ENCODE measurements at places on chromosomes 6 and 20. TPM values are rescaled to one million over a fixed set of nuclear protein-coding genes. Genes with fewer than 3 reads are reported as not detected.

DNA sequence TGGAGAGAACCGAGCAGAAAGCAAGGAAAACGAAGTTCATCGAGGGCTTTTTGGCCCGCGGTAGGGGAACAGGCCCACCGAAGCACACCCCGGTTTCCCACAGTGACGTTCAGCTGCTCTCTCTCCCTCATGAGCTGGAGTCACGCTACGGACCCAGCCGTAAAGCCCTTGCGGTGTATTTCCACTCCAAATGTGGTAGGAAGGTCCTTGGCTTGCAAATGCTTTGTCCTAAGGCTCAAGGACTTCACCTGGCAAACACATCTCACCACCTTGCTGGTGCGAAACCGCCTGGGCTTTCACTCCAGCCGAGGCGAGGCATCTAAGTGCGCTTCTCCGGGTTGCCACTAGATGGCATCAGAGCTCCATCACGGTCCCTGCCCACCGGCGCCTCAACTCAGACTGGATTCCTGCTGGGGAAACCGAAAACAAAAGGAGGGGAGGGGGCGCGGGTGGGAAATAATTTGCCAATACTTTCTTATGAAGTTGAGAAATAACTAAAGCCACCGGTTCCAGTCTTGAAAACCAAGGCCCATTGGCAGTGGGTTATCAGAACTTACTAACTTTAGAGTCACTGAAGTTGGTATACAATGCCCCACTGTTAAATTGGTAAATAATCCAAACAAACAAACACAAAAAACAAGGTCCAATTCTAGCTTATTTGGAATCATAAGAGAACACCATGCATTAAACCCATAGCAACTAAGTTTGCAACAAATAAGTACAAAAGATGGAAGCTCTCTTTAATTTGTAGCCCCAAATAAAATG is 13.4 kb upstream of the FOXC1 start:
- peak; percentile 81 for DNase-seq

GRCh38 chr20:6515261-6515660 is 252.2 kb upstream of the BMP2 start:
- no peak for DNase-seq

CYP21A2 gene
- total RNA-seq = 1.2 TPM

DNA sequence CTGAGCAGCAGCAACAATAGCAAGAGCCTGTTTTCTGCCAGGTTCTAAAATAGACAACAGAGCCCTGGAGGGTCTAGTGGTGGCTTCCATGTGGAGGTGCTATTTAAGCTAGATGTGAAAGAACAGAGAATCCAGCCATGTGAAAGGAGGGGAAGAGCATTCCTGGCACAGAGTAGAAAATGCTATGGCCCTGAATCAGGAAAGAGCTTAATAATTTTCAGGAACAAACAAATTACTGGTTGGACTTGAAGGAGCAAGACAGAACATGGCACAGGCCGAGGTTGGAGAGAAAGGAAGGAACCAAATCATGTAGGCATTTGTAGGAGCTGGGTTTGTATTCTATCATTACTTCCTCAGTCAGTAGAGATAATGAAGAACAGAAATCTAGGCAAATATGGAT is 98.3 kb downstream of the AIG1 start:
- DNase-seq = no peak

CLVS2 gene
- 0.11 TPM for total RNA-seq

- DNase-seq = no peak
Measured at GRCh38 chr6:154457881-154458284, 52.6 kb downstream of the CNKSR3 start.

GRCh38 chr20:32830437-32830836 is 10.7 kb downstream of the MAPRE1 start:
- DNase-seq = no peak

PGK2 gene
- total RNA-seq = not detected

DNA sequence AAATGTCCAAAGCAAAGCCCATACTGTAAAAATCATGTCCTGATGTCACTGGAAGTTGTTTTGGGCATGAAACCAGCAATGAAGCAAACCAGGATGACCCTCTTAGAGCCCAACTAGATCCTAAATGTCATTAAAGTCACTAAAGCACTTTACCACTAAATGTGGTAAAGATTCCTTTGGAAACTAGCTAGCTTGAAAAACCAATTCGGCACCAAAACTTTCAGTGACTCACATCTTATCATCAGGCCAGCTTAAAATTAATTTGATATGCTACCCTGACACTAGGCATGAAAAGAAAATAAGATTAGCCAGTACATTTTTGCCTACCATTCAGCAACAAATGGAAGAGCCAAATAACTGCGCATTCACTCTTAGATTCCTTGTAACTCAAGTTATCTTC is 145.8 kb downstream of the PACRG start:
- no peak for DNase-seq

CASS4 gene
- 0.67 TPM for total RNA-seq

GRCh38 chr20:35014537-35014936 is 58.9 kb downstream of the MYH7B start:
- no peak for DNase-seq

GRCh38 chr6:16572943-16573342 is 188.3 kb downstream of the ATXN1 start:
- DNase-seq = no peak

DNA sequence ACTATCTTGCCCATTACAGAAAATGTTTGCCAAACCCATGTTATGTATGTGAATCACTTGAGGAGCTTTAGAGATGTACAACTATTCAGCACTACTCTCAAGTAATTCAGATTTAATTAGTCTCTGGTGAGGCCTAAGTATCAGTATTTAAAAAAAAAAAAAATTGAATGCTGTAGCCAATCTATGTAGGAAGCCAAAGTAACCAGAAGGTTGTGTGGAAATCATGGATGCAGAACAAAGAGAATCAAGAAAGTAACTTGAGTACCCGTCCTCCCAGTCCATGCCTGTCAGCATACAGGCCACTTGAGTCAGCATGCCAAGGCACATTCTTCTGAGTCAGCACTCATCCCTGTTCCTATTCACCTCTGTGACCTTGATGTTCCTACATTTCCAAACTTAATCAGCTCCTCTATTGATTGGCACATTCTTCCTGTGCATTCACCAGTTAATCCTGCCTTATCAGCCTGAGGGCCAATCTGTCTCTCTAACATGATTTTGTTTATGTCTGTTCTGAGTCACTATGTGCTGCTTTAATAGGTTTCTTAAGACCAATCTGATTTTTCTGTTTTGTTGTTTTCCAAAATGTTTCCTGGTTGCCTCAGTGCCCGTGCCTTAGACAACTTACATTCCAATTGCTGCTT is 165.6 kb downstream of the KCNQ5 start:
- DNase-seq = no peak

GRCh38 chr20:17418737-17419136 is 112.4 kb downstream of the BFSP1 start:
- DNase-seq = no peak

ATP9A gene
- total RNA-seq = 79.1 TPM

TCP11 gene
- total RNA-seq = 0.24 TPM

DNA sequence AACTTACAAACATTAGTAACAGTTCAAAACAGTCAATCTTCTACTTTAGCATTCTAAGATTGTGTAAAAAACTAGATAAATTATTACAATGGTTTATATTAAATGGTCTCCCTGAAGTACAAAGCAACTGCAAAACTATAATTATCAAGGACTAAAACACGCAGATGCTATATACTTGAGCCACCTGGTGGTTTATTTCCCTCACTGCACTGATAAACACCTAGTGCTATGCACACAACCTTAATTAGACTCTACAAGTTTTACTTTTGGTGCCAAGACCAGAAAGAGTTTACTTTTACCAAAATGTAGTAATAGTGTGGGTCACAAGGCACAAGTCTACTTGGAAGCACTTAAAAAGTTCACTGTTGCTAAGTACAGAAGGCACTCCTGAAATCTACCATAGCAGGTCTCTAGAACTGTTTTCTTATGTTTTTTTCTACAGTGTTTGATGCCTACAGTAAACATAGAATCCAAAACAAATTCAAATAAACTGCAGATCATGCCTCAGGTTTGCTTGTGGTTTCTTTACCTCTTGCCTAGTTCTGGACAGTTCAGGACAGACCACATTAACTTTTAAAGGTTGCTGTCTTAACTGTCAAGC is 49.2 kb downstream of the GMDS start:
- no peak for DNase-seq

DNA sequence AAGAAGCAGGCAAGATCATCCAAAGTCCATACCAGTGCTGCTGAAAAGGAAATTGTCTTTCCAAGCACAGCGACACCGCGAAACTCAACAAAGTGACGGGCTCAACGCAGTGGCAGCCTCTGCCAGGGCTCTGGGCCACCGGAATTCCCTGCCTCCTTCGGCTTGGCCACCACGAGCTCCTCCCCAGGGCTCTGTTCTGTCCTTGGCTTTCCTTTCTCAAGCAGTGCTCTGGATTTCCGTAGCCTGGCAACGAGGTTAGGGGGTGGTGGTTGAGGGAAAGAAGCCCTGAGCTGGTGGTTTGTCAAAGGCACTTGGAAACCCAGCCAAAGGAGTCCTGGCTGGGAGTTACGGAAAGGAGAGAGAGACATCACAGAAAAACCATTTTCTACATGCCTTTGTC is 31.2 kb downstream of the PRR18 start:
- no peak for DNase-seq

GRCh38 chr6:40082278-40083043 is 148.2 kb upstream of the MOCS1 start:
- no peak for DNase-seq

- DNase-seq = no peak
Measured at GRCh38 chr20:61977419-61977786, 88.3 kb downstream of the TAF4 start.

PRL gene
- total RNA-seq = 0.23 TPM

C6orf118 gene
- not detected for total RNA-seq

- no peak for DNase-seq
Measured at GRCh38 chr6:52522655-52523054, 54.2 kb downstream of the TRAM2 start.

Measured in mesothelial cell of epicardium (in vitro differentiated cells).